ENCODE measurements at places on chromosomes 7 and 10.

GRCh38 chr10:131860806-131861440, 39.9 kb upstream of the PPP2R2D start:
- DNase-seq: no peak

GRCh38 chr10:127215866-127216265, 19.5 kb upstream of the INSYN2A start:
- DNase-seq: no peak

- no peak for DNase-seq
These were observed 12.4 kb downstream of the SRGN start for GRCh38 chr10:69100136-69100872.

GRCh38 chr10:16386855-16387254, 50.0 kb upstream of the PTER start:
- DNase-seq: no peak

GRCh38 chr10:68318331-68319059, 13.4 kb upstream of the HNRNPH3 start:
- no peak for DNase-seq

- DNase-seq: peak; percentile 77
These were observed 20.6 kb upstream of the FAM180A start for GRCh38 chr7:135769005-135769802.

DNA sequence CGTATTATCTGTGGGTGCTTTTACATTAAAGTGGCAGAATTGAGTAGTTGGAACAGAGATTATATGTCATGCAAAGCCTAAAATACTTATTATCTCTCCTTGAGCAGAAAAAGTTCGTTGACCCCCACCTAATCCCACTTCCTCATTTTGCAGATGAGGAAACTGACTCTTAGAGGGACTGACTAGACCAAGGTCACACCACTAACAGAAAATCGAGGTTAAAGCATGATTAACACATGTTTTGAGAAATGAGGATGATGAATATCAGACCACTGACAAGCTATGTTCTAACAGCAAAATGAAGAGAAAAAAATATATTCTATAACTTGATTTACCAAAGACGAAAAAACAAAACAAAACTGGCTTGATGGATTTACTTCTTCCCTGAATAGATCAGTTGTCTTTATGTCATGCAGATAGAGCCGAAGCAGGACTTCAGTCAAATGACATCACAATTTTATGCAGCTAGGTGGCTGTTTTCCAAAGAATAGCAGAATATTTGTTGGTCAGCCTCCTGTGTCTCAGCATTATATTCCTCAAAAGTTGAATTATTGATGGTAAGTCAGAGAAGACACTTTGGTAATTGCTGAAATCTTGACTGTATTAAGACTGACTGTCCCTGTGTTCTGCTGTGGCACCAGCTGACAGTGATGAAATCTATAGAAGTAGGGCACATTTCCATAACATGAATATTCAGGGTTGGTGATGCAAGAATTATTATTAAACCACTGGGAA, 24.2 kb upstream of the SMIM30 start:
- DNase-seq: no peak

- DNase-seq: no peak
These were observed 13.0 kb downstream of the DPY19L1 start for GRCh38 chr7:35024298-35024697.

DNA sequence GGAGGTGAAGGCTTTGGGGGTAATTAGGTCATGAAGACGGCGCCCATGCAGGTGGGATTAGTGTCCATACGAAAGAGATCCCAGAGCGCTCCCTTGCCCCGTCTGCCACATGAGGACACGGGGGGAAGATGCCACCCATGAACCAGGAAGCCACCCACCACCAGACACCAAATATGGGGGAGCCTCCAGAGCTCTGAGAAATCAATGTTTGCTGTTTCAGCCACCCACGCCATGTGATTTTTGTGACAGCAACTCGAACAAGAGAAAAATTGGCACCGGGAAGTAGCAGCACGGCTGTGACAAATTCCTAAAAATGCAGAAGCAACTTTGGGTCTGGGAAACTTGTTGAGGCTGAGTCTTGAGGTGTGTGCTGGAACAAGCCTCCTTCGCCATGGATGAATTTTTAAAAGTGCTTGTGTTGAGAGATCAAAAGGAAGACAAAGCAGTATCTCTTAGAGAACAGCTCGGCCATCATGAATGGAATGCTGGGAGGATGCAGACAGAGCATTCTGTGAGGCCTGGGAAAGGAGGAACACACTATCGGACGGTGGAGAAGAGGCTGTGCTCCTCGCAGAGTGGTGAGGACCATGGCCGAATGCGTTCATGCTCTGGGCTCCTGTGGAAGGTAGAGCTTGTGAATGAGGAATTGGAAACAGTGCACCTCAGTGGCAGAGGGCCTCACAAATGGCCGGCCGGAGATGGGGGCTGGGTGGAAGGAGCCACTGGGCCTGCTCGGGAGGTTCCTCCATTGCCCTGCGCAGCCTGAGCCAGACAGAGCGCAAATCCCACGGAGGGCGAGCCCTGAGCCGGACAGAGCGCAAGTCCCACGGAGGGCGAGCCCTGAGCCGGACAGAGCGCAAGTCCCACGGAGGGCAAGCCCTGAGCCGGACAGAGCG, 277.5 kb downstream of the PTPRN2 start:
- DNase-seq: no peak

DNA sequence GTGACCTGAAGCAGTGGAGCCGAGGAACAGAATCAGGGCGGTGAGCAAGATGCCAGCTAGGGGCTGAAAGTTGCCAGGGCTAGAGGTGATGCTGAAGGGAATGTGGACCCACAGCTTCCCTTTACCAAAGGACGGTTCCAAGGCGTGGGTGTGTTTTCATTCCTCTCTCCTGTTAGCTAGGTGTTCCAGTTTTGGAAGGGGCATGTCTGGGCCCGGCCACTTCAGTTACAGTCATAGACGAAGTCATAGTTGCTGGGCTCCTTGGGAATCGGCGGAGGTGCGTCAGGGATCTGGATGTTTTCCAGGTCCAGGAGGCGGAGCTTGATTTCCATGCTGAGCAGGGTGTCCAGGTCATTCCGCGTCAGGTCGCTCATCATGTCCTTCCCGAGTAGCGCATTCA, 131.0 kb upstream of the AOAH start:
- no peak for DNase-seq

- no peak for DNase-seq
These were observed 77.9 kb upstream of the ADO start for GRCh38 chr10:62726638-62727037.

DNA sequence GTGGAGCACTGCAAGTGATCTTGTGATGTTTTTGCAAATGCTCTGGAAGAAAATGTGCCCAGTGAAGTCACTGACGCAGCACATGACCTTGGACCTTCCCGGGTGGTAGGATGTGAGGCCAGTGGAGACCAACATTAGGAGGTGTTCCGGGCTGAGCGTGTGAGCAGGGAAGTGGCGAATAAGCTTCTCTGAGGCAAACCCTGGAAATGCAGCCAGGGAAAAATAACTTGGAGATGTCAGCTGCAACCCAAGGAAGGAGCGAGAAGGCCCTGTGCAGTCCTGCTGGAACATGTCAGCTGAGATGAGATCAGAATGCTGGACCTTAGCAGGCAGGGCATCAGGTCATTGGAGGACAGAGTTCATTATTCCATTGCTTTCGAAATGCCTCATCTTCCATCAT, 18.6 kb upstream of the SDK1 start:
- no peak for DNase-seq

- no peak for DNase-seq
These were observed 105.5 kb upstream of the AKR1E2 start for GRCh38 chr10:4720463-4720862.

GRCh38 chr10:112539340-112539739, 92.3 kb downstream of the VTI1A start:
- no peak for DNase-seq

GRCh38 chr7:79420464-79420863, 33.0 kb downstream of the MAGI2 start:
- no peak for DNase-seq
